HuH-7 (cell line): ENCODE measurements at places on chromosomes 13 and 19.

GRCh38 chr13:26024558-26024957 lies 27.3 kb downstream of the SHISA2 start:
- no peak for DNase-seq

GRCh38 chr13:50309318-50309717 lies 294.1 kb downstream of the KCNRG start:
- DNase-seq: no peak

DNA sequence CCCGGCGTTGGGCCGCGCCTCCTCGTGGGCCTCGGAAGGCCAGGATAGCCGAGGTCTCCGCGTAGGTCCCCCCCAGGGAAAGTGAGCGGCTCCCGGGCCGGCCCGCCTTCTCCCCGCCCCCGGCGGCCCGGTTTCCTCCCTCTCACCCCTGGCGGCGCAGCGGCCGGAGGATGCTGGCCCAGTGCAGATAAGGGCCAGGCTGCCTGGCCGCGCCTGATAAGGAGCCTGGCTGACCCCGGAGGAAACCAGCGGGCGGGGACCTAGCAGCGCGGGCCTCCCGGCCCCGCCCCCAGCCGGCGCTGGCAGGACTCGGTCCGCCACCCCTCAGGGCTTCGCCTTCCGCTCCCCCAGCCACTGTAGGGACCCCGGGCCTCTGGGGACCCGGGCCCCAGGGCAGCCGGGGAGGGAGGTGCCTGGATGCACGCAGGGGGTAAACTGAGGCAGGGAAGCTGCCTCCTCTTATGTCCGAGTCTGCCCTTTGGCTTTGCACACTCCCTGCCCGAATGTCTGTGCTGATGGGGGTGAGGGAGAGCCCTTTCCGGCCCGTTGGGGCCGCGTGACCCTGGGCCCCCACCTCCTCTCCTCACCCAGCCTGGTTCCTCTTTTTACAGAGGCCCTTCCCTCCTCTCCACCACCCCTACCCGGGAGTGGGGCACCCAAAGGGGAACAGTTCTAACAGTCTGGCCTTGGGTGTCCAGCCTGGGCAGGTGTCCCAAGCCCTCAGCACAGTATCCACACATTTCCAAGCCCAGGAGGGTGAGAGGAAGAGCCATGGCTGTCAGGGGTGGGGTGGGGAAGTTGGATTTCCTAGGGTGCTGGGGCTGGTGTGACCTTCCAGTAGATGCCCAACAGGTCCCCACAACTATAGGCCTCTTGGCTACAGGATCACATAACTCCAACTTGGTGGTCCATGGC lies at the start of gene LYL1:
Gene LYL1 (minus strand): TSS at position 193 of the 915 bp plus-strand sequence. CDS start 1,687 bp downstream, outside the sequence.
- DNase-seq: peak; percentile 95

DNA sequence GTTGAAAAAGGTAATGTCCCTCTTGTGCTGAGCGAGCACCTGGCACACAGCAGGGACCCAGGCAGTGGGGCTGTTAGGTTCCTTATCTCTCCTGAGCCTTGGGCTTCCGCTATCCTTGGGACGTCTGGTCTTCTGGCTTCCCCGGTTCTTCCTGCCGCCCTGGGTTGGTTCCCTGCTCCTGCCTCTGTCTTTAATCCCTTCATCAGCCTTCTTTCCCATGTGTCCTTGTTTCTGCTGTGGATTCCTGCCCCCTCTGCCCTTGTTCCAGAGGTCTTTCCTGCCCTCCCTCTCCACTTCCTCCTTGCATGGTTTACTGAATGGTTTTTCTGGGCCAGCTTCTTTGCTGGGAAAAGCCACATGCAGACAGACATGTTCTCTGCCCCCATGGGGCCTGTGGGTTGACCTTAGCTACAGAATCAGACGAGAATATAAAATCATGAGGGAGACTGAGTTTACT lies 2.6 kb downstream of the EPN1 start:
- DNase-seq: no peak

DNA sequence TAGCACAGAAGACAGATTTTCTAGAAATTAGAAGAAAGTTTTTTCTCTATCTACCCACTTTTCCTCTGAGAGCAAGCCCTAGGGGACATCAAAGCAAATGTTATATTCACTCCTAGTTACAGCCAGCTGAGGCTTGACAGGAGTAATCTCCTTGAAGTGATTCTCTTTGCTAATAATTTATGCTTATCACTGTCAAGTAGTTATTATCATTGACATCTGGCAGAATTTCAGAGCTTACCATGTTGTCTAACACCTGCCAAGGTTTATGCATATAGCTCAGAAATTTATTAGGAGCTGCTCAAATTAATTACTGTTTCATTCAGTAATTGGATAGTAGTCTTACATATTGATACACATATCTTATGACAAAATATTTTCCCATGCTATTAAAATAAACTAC lies 465.9 kb upstream of the ATXN8OS start:
- no peak for DNase-seq

DNA sequence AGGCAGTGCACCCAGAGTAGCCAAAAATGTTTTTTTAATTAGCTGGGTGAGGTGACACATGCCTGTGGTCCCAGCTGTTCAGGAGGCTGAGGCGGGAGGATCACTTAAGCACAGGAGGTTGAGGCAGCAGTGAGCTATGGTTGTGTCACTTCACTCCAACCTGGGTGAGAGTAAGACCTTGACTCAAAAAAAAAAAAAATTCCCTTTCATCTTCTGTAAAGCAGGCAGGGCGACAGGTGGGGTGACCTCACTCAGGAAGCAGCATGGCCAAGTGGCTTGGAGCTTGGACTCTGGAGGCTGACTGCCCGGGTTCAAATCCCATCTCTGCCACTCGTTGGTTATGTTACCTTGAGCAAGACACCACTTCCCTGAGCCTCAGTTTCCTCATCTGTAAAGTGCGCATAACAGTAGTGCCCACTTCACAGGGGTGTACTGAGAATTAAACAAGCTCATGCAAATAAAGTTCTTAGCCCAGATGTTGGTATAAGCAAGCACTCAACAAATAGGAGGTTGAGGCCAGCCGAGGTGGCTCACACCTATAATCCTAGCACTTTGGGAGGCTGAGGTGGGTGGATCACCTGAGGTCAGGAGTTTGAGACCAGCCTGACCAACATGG lies 48.3 kb downstream of the MAP4K1 start:
- no peak for DNase-seq
